ENCODE measurements at places on chromosomes 16 and 17. TPM values are rescaled to one million over a fixed set of nuclear protein-coding genes. Genes with fewer than 3 reads are reported as not detected.

DNA sequence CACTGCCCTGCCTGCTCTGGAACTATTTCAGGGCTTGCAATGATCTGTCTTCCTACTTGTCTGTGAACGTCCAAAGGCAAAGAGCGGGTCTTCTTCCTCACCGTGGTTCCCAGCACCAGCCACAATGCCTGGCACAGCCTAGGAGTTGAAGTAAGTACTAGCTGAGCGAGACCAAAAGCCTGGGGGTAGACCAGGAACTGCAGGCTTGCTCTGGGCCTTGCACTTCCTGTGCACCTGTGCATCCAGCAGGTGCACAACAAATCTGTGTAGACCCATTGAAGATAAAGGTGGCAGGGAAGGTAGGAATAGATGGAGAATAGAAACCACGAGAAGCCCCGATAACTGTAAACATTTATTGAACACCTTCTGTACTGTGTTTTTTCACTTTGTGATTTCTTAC lies 4.6 kb downstream of the FAM171A2 start:
- no peak for DNase-seq
- H3K27ac ChIP-seq, result no peak overlapping the region
- no peaks in the 10 kb centered on the region for H3K36me3 ChIP-seq
- no peaks in the 10 kb centered on the region for H3K27me3 ChIP-seq

GRCh38 chr17:78258323-78259191 lies 27.1 kb downstream of the TMEM235 start:
- H3K4me3 ChIP-seq, result no peak overlapping the region
- no peaks in the 10 kb centered on the region for H3K36me3 ChIP-seq
- peak; percentile 48 for DNase-seq

DNA sequence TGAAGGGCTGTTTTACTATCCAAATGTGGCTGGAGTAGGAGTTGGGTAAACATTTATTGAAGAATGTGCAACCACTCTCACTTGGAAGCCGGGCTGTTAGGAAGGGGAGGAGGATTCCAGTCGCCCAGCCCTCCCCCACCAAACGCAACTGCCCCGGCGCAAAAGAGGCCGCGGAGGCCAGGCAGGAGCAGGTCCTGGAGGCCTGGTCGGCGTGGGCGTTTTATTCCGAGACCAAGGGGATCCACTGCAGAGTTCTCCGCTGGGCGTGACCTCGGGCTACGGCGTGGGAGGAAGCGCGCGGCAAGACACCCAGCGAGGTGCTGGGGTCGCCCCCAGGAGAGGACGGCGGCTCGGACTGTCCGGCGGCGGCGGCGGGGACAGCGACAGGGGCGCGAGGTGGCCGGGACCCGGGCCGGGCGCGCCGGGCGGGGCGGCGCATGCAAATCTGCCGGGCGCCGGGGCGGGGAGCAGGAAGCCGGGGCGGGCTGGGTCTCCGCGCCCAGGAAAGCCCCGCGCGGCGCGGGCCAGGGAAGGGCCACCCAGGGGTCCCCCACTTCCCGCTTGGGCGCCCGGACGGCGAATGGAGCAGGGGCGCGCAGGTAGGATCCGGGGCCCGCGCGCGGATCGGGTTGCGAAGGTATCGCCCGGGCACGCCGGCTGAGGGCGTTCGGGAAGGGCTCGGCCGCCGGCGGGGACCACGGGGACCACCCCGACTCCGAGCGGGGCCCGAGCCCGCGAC lies at the start of gene IL4R:
TSS of gene IL4R (plus strand) at position 553 of the 739 bp plus-strand sequence. CDS start 26,230 bp downstream, outside the sequence.
- H3K36me3 ChIP-seq, result no peaks in the 10 kb centered on the region
- H3K4me1 ChIP-seq, result peaks cover 8% of the 10 kb centered on the region
- H3K27ac ChIP-seq, result peak within 1 kb of the TSS; percentile 96
- peak within 1 kb of the TSS; percentile 65 for H3K4me3 ChIP-seq
- H3K27me3 ChIP-seq, result no peaks in the 10 kb centered on the region
- peak; percentile 74 for DNase-seq

GRCh38 chr17:74623693-74624093 lies at the start of gene CD300E:
TSS of gene CD300E (minus strand) at chr17:74623738. CDS start at chr17:74623621, 117 bp downstream.
- no peak for DNase-seq
- no peaks in the 10 kb centered on the region for H3K36me3 ChIP-seq
- H3K27me3 ChIP-seq, result no peaks in the 10 kb centered on the region
- no peak within 1 kb of the TSS for H3K27ac ChIP-seq
- no peaks in the 10 kb centered on the region for H3K4me1 ChIP-seq
- no peak within 1 kb of the TSS for H3K4me3 ChIP-seq

SRCIN1 gene
- total RNA-seq, result not detected

- H3K27me3 ChIP-seq, result no peaks in the 10 kb centered on the region
- no peaks in the 10 kb centered on the region for H3K36me3 ChIP-seq
- no peak for DNase-seq
- no peaks in the 10 kb centered on the region for H3K4me1 ChIP-seq
- H3K4me3 ChIP-seq, result no peak overlapping the region
- no peak overlapping the region for H3K27ac ChIP-seq
Measured at GRCh38 chr16:81520151-81520470, 75.5 kb downstream of the CMIP start.

- no peaks in the 10 kb centered on the region for H3K36me3 ChIP-seq
- H3K27ac ChIP-seq, result no peak overlapping the region
- H3K27me3 ChIP-seq, result no peaks in the 10 kb centered on the region
- H3K4me1 ChIP-seq, result no peaks in the 10 kb centered on the region
Measured at GRCh38 chr16:728890-729744, 2.2 kb downstream of the HAGHL start.

AIPL1 gene
- total RNA-seq, result not detected

- H3K36me3 ChIP-seq, result no peaks in the 10 kb centered on the region
- peak within 1 kb of the TSS; percentile 64 for H3K27ac ChIP-seq
- H3K27me3 ChIP-seq, result no peaks in the 10 kb centered on the region
Measured at GRCh38 chr17:7380855-7381683, at the start of gene TNK1. TSS of gene TNK1 (plus strand) at chr17:7381089. CDS start at chr17:7382927, 1,838 bp downstream.

KRT33A gene
- not detected for total RNA-seq
